Activated CD8-positive, alpha-beta memory T cell treated with anti-CD3 and anti-CD28 coated beads, Interleukin-2, amount 10 ng/mL, durations not matched to agents 7 days and 5 days (primary cell): ENCODE measurements at places on chromosomes 16 and 17.

DNA sequence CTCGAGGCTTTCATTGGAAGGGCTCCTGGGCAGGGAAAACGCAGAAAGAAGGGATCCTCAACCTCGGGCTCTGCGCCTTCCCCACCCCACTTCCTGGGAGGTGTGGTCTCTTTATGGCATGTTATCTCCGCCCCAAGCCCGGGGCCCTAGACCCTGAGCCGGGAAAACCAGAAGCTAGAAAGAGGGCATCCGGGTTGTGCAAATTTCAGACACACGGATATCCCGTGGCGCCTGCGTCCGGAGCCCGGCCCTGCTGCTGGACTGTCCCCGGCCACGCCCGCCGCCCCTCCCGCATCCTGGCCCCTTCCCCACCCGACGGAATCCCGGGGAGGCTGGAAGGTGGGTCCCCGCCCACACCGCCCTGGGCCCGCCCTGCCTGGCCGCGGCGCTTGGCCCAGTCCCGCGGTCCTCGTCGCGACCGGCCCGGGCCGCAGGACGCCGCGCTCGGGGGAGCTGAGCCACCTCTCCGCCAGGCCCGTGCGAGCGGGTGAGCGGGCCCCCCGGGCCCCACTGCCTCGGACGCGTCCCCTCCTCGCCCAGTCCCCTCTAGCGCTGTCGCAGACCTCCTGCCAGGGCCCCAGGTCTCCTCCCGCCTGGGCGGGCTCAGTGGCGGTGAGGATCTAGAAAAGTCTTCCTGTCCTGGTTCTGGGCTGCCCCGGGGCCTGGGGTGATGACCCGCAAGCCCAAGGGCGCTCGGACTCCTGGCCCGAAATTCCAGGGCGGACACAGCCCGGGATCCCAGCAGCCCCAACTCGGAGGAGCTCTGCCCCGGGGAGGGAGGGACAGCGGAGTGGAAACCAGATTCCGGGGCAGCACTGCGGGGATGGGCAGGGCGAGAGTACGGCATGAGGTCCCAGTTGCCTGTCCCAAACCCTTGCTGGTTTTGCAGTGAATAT is at the start of gene SLC16A5:
TSS of gene SLC16A5 (plus strand) at position 397 of the 896 bp plus-strand sequence. CDS start 5,683 bp downstream, outside the sequence.
- peak; percentile 54 for DNase-seq

DNA sequence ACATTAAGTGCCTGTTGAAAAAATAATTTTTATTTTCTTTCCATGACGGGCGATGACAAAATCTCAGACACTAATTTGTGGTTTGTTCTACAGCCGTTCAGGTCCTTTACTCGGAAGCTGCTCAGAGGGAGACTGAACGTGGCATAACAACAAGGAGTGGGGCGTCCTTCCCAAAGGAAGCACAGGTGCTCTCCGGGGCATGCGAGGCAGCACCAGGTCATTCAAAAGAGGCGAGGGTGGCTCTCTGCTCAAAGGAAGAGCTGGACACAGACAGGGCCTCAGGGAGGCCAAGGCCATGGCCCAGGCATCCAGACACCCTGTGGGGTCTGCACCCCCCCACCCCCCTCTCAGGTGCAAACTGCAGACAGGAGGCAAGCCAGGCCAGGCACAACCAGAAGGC is 16.2 kb downstream of the UNKL start:
- DNase-seq, result no peak

DNA sequence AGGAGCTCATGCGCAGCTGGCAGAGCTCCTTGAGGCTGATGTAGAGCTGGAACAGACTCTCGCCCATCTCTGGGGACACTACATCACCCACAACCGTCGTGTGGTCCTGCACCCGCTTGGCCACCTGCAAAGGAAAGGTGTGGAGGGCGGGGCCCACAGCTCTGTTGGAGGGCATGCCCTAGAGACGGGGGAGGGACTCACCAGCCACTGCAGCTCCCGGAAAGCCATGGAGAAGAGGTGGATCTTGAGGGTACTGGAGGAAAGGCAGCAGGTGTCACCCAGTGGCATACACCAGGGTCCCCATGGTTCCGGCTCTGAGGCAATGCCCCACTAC is 8.6 kb downstream of the UNC13D start:
- no peak for DNase-seq

GRCh38 chr17:32142038-32142856 is at the start of gene RHOT1:
TSS of gene RHOT1 (plus strand) at chr17:32142502. CDS start at chr17:32142693, 191 bp downstream.
- peak; percentile 75 for DNase-seq

DNA sequence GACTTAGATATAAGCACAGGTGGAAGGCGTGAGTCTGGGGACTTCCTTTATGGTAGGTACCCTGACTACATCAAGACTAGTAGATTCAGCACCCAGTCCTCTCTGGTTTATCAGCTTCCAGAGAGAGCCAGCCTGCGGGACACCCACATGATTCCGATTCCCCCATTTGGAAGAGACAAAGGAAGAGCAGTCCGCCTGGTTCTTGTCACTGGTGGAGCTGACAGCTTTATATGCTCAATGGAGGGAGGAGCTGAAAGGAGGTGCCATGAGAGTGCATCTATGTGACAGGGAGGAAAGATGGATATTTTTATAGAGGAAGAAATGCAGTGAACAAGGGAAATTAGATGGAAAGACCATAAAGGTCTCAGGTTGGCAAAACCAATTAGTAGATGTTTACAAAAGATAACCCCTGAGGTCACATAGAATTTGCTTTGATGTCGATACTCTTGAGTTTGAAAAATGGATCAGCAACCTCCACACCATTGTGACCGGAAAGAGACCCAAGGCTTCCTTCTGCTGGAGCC is 437.7 kb downstream of the PMP22 start:
- no peak for DNase-seq

- DNase-seq, result peak; percentile 79
These were observed 1.4 kb downstream of the HAGHL start for GRCh38 chr16:728131-728889.

DNA sequence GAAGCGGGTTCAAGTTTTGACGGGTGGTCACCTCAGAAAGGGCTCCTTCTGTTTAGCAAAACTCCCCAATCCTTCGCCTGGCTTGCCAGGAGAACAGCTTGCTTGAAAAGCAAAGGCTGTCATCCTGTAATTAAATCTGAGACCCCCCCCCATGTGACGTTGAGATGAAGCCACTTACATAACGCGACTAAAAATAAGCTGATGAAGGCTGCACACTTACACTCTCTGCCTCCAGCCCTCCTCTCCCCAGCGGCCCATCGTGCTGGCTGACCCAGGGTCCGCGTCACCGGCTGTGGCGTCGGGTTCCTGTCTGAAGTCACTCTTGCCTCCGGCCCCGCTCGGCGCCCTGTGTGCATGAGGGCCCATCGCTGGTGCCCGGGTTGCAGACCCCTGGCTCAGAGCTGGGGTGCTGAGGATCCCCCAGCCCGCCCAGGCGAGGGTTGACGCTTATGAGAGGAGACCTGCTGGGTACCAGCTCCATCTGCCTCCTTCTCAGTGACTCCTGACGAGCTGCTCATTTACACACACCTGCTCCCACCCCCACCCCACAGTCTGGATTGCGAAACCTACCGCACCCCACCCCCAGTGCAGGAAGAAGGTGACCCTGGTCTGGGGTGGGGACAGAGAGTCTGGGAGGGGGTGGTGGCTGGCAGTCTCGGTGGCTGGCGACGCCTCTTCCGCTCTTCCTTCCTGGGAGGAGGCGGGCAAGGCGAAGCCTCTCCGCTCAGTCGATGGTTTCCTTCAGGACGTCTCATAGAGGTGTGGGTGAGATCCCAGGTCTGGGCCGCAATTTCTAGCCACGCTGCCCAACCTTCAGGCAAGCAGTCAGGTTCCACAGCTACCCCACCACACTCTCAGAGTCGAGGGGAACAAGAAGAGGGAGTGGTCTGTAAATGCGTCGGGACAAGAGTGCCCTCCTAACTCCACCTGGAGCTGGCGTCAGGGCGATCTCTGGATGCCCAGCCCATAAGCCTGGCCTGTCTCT is 3.1 kb upstream of the BAIAP2 start:
- DNase-seq, result no peak

DNA sequence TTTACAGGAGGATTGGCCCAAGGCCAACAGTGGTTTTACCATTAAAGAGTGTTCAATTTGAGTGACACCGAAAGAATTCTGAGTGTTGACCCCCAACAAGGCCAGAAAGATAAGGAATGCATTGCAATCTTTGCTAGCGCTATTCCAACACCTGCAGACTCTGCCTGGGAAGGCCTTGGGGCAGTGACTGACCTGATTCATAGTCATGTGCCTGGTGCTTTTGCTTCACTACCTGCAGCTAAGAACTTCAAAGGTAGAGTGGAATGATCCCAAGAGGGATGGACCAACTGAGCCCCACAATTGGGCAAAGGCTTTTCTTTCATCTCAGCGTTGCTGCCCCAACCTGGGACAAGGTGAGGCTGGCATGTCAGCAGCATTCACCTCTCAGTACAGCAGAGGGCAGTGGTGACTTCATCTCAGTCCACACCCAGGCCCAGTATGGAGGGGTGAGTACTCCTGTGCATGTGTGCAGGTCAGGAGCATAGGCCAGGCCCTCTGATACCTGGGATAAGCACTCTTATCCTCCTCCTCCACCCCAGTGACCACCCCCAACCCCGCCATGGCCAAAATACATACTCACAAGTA is 149.6 kb upstream of the GNAO1 start:
- DNase-seq, result peak; percentile 45

DNA sequence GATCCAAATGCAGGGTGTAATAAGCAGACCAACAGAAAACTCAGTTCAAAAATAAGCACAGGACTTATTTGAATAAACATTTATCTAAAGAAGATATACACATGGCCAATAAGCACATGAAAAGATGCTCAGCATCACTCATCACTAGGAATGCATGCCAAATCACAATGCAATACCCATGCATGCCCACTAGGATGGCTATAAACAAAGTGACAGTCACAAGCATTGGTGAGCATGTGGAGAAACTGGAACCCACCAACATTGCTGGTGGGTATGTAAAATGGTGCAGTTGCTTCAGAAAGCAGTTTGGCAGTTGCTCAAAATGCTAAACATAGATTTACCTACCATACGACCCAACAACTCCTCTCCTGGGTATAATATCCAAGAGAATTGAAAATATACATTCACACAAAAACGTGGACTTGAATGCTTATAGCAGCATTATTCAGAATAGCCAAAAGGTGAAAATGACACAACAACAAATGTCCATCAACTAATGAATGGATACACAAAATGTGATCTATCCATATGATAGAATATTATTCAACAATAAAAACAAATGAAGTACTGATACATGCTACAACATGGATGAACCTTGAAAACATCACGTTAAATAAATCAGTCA is 20.1 kb downstream of the UBE2O start:
- no peak for DNase-seq

- peak; percentile 60 for DNase-seq
These were observed 40.9 kb downstream of the RAP1GAP2 start for GRCh38 chr17:2837147-2837561.

DNA sequence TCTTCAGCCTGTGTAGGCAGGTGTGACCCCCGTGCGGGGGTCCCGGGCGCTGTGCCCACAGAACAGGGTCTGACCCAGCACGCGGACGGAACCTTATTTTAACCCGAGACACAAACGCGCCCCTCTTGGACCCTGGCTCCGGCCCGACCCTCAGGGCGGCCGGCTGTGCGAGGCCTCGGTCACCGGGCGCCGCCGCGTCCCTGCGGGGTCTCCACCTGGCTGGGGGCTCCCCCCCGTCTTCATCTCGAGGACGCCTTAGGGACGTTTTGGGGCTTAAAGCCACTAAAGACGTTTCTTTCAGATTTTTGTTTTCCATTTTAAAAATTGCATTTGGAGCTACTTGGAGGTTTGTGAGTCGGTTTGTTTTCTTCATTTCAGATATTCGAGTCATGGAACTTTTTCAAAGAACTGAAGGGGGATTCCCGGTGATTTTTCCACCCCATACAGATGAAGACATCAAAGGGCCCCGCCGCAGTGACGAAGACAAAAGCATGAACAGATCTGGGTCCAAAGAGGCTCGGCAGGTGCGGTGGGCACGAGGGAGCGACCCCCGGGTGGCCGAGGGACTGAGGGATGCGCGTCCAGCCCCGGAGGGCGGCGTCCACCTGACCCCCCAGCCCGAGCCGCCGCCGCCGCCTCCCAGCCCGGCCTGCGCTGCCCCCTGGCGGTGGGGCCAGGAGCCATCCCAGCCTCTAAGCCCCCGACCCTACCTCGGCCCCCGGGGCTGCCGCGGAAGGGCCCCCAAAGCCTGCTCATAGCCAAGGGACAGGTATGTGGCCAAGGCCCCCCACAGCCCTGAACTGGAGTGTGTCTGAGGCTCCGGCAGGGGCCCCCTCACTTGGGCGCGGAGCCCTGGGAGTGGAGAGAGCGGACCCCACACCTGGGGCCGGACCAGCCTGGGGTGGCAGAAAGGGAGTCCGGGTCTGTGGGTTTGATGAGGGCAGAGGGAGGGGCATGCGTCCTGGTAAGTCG is 3.8 kb upstream of the CD7 start:
- peak; percentile 67 for DNase-seq

DNA sequence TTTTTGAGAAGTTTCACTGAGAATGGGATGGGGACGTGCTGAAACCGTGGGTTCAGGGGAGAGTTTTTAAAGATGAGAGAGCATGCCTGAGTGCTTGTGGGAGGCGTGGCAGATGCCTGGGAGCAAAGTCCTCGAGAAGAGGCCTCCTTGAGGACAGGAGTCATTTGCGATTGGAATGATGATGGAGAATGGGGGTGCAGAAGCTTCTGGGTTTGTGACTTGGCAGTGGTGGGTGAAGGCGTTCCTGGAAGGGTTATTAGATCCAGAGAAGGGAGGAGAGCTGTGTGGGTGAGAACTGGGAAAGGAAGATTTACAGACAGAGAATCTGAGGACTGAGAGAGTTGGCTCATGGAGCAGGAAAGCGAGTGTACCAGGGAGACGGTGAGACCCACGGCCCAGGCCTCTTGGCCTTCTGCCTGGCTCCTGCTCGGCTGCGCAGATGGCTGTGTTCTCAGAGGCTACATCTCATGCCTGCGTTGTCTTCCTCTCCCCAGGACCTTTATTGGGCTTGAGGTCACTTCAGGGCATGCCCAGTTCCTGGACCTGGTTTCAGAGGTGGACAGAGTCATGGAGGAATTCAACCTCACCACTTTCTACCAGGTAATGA is 8.6 kb upstream of the MMP15 start:
- DNase-seq, result no peak

GRCh38 chr17:64679710-64680216 is 17.7 kb upstream of the SMURF2 start:
- DNase-seq, result no peak

DNA sequence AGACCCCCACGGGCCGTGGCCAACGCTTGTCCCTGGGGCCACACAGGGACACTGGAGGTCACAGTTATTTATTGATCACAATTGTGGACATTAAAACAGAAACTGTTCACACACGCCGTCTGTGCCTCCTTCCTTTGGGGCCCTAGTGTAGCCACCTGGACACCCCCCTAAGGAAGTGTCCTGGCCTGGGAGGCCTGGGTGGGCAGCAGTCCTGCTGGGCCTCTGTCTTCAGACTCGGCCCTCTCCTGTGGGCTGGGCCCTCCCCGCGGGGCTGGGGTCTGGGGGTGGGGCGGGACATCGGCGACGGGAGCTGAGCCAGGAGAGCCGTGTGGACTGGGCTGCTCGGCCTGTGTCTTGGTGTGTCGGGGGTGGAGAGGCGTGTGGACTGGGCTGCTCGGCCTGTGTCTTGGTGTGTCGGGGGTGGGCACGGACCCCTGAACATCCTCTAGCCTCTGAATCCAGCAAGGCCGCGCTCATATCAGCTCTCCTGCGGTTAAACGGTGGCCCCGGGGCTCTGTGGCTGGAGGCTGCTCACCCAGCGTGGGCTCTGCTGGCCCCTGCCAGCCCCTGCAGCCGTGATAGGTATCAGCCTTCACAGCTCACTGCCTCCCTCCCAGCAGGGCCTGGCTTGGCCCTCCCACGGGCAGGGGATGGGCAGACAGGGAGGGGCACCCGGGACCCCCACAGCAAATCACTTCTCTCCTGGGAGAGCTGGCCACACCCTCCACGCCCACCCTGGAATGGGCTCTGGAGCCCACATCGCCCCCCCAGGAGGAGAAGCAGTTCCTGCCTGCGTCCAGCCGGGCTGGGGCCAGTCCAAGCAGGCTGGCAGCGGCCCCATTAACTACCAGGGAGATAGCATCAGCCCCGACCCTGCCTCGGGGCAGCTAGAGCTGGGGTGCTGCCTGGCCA is 1.1 kb upstream of the NHLRC4 start:
- no peak for DNase-seq
